Naive thymus-derived CD4-positive, alpha-beta T cell (primary cell): ENCODE measurements at places on chromosomes 4 and X. TPM values are rescaled to one million over a fixed set of nuclear protein-coding genes. Genes with fewer than 3 reads are reported as not detected.
A peak's percentile ranks its signal among the peaks of the same experiment; 100 is the strongest.

TMLHE gene
- total RNA-seq, result 11.8 TPM

GRCh38 chrX:47637546-47638195, 7.9 kb upstream of the CFP start:
- DNase-seq, result no peak

- peak; percentile 6 for DNase-seq
Observed at GRCh38 chrX:330726-331150, 12.1 kb upstream of the GTPBP6 start.

- DNase-seq, result no peak
Observed at GRCh38 chr4:88804234-88804633, 106.6 kb upstream of the NAP1L5 start.

DNA sequence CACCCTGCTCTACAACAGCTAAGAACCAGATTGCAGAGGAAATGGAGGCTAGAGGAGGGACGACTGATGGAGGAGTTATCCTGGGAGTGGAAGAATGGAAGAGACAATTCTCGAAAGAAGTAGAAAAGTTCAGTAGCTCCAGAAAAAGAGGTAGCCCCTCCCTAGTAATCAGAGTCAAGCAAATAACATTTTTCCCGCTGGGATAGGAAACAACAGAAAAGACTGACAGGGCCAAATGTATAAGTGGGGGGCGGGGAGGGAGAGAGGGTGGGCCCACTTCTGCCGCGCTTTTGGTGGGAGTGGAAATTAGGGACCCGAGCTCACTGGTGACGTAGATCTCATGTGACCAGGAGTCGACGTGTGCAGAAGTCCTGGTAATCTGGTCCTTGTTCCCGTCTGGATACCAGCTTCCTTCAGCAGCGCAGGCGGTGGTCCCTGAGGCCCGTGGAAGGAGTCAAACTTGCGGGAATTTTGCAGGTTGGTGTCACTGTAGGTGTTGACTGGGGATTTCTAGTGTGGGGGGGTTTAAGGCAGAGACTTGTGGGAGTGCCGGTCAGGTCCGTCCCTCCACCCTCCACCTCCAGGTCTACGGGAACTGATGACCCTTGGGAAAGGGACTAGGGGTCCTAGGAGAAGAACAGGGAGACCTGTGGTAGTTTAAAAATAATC, at the start of gene TCEAL9:
Gene TCEAL9, plus strand, starts transcription at position 377 of the 669 bp plus-strand sequence. CDS start 1,179 bp downstream, outside the sequence.
- no peak for DNase-seq
